ENCODE measurements at places on chromosomes 13 and 19.
A peak's percentile ranks its signal among the peaks of the same experiment; 100 is the strongest.

GRCh38 chr13:97431171-97431764, 2.7 kb upstream of the RAP2A start:
- no peak for DNase-seq

DNA sequence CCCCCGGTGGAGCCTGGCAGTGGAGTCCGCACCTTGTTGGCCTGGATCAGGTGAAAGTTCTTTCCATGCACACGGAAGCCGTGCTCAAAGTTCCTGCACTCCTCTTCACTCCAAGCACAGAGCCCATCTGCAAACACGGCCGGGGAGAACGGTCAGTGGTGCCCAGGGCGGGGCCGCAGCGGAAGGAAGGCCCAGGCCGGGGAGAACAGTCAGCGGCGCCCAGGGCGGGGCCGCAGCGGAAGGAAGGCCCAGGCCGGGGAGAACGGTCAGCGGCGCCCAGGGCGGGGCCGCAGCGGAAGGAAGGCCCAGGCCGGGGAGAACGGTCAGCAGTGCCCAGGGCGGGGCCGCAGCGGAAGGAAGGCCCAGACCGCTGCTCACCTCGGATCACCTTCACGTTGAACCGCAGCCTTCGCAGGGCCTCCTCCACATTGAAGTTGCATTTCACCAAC, 20.6 kb upstream of the PLPP2 start:
- DNase-seq: no peak

DNA sequence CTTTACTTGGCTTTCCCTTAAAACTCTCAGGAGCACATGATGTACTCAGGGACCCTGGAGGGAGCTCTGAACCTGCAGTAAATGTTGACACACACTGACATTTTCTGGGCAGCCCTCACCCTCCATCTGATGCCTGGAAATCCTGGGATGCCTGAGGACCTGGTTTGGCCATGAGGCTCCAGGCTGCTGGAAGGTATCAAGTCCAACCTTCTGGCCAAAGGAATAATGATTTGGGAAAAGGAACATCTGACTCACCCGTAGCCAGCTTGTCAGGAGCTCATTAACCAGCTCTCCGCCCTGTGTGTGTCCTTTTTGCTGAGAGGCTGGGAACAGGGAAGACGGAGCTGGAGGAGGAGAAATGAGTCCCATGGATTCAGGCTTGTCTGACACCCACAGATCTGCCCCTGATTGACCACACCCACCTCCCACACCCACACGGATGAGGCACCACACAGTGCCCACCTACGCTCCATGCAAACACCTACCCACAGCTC, 10.3 kb downstream of the ZNF558 start:
- no peak for DNase-seq

GRCh38 chr19:374886-375235, 30.3 kb upstream of the MIER2 start:
- DNase-seq: no peak

- no peak for DNase-seq
Measured at GRCh38 chr13:73242515-73243015, 183.8 kb downstream of the KLF5 start.

DNA sequence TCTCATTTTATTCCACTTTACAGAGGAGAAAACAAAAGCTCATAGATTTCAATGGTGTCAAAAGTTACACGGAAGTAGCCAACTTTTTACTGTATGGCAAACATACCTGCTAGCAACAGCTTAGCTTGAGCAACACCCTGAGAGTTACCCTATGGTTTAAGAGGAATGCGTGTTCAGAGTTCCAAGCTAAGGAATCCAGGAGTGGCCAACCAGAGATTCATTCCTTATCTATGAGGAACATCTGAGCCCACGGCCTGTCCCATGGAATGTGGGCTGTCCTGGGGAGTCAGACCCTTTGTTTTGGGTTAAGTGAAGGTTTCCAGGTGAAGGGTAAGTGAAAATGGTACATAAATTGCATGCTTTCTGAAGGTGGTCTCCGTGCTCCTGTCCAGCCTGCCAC, 67.5 kb downstream of the STARD13 start:
- no peak for DNase-seq

- DNase-seq: no peak
Measured at GRCh38 chr19:56156768-56157167, 15.7 kb downstream of the ZNF444 start.

- no peak for DNase-seq
Measured at GRCh38 chr13:94706843-94707399, 5.4 kb downstream of the SOX21 start.

DNA sequence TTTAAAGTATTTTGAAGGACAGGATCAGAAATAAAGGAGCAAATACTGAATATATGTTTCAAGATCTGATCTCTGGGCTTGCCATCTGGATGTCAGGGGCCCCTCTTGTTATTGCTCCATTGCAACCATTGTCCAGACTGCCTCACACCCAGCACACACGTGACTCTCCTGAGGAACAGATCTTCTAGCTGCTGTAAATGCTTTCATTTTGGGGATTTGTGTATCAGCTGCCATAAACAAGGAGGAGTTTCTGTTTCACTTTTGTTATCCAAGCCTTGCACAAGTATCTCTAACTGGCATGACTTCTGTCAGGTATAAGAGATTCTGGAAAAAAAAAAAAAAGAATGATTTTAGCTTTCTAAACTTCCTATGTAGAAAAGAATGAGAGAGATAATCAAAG, 1624.1 kb upstream of the PRR20A start:
- no peak for DNase-seq

DNA sequence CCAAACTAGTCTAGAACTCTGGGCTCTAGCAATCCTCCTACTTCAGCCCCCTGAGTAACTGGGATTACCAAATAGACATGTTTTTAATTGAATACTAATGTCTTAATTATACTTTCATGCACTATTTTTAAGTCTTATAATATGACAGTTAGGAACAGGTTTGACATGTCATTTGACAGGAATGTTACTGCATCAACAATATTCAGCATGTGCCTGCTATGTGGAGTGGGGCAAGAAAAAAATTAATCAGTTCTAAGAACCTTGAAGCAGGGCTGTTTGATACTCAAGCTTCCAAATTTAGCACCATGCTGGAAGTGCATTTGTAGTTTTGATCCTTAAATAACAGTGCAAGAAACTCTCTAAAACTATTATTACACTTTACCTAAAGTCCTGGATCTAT, 265.3 kb downstream of the MZT1 start:
- DNase-seq: no peak

GRCh38 chr19:31450696-31451095, 101.5 kb upstream of the TSHZ3 start:
- DNase-seq: no peak

- no peak for DNase-seq
Measured at GRCh38 chr19:35327642-35328041, 1.3 kb upstream of the CD22 start.

- DNase-seq: no peak
Measured at GRCh38 chr19:44947041-44947581, 1.3 kb downstream of the APOC2 start.

- peak; percentile 92 for DNase-seq
Measured at GRCh38 chr19:55674841-55675660, at the start of gene EPN1. Gene EPN1, plus strand, starts transcription at chr19:55675226. Its CDS starts 3,402 bp downstream, at chr19:55678628.

DNA sequence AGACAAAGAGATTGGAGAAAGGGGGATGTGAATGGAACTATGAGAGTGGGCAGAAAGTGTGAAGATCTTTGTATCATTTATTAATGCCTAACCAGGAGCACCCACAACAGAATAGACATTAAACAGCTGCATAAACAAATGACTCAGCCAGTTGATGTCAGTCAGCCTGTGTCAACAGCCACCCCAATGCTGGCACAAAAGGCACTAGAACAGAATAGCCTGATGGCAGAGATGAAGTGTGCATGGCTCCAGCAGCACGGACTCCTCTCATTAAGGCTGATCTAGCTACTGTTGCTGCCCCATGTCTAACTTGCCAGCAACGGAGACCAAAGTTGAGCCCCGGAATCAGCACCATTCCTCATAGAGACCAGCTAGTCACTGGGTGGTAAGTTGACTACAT, 7.8 kb downstream of the CPB2 start:
- no peak for DNase-seq

DNA sequence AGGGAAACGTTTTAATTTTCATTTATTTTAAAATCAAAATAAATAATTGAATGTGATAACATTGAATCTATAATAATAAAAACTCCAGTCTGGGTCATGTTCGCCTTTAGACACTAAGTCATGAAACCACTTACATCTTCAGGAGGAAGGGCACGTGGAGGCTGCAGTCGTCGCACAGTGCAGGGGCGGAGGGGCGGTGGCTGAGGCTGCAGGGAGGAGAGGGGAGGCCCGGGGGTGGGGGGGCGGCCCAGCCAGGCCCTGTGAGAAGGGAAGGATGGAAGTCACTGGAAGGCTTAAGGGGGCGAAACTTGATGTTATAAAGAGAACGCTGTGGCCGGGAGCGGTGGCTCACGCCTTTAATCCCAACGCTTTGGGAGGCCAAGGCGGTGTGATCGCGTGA, 14.9 kb upstream of the LATS2 start:
- DNase-seq: no peak

- no peak for DNase-seq
Measured at GRCh38 chr19:12453495-12453894, 12.7 kb upstream of the ZNF443 start.

DNA sequence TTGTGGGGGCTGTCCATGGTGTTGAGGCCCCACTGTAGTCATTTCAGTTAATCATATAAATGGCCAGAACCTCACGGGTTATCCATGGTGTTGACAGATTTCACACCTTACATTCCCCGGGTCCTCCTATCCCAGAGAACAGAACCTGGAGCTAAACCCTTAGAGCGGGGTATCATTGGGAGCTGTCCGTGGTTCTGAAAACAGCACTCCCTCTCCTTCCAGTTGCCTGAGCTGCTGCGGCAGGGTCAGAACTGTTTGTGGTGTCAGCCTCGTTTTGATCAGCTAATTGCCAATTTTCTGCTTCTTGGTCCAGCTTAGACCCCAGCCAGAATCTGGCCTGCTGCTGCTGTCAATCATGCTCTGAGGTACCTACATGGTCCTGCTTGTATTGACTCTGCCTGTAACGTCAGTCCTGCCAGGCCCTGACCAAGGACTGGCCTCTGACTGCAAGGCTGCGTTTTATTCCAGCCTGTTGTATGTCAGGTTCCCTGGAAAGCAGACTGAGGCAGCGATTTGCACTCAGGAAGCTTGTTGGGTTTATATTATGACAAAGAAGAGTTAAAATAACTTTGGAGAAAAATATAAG, 55.8 kb upstream of the KCTD15 start:
- DNase-seq: peak; percentile 2

DNA sequence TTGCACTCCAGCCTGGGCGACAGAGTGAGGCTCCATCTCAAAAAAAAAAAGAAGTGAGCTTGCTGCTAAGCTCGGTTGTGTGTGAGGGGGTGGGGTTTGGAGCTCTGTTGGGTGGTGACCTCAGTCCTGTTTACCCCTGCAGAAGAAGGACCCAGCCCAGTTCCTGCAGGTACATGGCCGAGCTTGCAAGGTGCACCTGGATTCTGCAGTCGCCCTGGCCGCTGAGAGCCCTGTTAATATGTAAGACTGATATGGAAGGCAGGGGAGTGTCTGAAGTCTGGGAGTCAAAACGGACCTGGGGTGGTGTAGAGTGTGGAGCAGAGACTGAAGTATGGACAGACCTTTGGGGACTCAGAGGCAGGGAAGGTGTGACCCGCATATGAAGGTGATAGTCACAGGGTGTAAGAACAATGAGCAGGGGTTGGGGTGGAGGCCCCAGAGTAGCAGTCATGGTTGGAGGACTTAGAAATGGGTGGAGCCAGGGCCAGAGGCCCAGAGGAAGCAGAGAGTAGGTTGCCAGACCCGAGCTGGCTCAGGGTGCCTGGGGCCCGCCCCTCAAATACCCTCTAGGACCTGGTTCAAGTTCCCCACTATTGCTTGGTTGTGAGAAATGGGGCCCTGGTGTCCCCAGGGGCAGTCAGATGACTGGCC, 13.2 kb downstream of the CLASRP start:
- DNase-seq: no peak

DNA sequence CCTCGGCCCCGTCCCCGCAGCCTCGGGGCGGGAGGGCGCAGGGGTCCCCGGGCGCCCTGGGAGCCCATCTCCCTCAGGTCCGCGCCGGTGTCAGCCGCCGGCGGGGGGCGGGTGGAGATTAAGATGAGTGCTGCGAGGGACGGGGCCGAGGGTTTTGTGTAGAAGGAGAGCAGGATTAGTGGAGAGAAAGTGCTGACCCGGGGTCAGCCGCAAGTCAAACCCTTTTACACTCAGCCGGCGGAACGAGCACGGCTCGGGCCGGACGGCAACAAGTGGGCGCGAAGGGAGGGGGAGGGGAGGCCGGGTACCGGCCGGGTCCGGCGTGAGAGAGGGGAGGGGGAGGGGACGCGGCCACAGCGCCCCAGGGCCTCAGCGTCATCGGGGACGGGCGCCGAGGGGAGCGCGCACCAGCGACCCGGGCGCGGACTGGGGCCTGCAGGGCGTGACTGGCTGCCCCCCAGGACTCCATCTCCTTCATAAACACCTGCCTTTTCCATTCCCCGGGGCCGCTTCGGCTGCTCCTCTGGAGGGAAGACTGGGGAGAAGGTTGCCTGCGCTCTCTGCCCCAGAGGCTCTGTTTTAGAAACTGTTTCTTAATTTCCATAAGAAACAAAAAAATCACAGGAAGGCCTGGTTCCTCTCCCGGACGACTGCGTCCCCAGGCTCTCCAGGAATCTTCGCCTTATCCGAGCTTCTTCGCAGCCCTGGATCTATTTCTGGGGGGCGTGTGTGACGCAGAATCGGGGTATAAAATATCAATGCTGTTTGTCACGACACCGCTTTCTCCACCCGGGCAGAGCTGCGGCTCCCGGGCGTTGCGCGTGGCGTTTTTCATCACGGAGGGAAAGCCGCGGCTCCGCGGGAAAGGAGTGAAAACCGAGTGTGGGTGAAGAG, 6.5 kb downstream of the SOX1 start:
- no peak for DNase-seq

DNA sequence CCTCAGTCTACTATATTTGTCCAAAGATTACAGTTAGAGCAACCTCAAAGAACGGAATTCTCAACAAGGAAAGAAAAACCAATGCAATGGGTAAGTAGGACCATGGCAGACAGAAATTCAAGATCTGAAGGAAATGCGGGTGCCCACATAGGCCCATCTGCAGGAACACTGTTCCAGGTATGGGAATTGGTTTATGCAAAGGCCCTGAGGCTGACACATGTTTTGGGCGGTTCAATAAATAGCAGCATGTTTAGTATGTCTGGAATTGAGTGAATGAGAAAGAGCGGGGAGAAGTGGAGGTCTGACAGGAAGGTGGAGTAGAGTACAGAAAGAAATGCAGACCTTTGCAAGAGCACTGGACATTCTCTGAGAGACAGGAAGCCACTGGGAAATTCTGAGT, 164.7 kb upstream of the KLF12 start:
- no peak for DNase-seq

DNA sequence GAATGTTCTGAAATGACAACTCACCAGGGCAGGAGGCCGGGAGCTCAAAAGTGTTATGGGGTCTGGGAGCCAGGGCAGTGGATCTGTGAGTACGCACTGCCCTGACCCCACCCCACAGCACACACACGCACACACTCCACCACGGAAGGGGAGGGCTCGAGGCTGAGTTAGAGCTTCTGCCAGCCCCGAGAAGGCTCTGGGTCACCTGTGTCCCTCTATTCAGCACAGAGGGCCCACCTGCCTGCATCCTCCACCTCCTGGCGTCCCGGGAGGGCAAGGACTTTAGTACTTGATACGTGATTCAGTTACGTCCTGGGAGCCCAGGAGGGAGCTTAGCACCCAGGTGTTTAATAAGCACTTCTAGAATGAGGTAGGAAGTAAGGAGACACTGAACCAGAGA, 190.0 kb upstream of the GPR12 start:
- no peak for DNase-seq

Measured in stromal cell of bone marrow (primary cell).